Stimulated activated naive CD8-positive, alpha-beta T cell treated with anti-CD3 and anti-CD28 coated beads, Interleukin-15, Interleukin-2, amounts not matched to agents 100 U/mL and 50 U/mL, for 24 hours (primary cell): ENCODE measurements at places on chromosomes 13 and 19.
A peak's percentile ranks its signal among the peaks of the same experiment; 100 is the strongest.

DNA sequence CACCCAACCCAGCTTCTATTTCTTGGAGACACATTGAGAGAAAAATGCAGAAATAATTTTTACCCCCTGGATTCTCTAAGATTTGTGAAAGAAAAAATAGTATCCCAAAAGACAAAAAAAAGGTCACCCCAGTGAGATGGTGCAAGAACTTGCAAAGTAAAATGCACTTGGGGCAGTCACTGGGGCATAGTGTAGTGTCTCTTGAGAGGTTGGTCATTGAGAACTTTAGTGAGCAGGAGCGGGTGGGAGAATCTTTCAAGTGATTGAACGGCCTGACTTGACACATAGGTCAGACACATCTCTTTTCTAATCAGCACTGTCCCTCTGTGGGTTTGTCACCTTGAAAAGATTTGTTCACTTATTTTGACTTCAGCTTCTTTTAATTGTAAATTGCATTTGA lies 2.4 kb downstream of the ZNF85 start:
- DNase-seq, result no peak

DNA sequence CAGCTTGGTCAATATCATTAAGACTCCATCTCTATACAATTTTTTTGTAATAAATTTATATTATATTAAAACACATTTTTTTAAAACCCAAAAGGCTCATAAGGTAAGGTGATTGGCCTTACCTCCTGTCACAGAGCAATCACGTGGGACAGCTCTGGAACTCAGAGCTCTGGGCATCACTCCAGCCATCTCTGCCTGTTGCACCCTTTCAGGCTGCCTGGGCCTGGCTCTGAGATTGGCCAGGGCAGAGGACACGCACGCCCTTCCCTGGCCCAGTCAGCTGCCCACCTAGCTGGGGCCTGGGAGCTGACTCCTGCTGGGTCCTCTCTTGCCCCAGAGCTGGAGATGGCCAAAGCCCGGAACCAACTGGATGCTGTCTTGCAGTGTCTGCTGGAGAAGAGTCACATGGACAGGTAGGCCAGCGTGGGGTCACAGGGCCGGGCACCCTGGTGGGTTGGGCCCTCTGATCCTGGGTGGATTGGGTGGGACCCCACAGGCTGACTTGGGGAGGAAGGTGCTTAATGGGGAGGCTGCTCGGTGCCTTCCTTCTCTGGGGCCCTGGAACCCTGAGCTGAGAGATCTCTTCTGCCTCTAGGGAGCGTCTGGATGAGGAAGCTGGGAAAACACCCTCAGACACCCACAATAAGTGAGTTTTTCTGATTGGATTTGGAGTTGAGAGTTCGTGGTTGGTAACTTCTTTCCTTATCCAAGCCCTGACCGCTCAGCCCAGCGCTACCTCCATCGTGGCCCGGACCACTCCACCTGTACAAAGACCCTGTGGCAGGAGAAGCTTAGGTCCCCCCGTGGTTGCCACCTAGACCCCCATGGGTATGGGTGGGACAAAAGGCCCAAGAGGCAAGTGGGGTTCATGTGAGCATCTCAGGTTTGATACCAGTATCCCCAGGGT lies 3.7 kb downstream of the LIN37 start:
- no peak for DNase-seq

DNA sequence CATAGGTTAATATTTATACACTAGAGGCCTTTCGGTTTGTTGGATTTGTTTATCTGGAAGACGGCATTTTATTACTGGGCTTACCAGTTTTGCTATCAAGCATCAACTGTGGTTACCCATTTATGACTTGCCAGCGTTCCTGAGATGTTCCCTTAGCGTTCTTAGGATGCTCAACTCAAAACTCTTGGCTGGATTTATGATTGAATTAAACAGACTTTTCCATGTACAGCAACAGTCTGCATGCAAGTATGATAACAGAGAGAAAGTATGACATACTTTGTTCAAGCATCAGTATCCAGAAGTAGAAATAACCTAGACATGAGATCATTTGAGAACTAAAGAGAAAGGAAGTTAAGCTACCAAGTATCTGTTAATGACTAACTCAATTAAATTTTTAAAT lies 29.9 kb upstream of the RNF113B start:
- DNase-seq, result no peak

GRCh38 chr19:56637976-56638555 lies 4.9 kb upstream of the SMIM17 start:
- DNase-seq, result peak; percentile 59

- no peak for DNase-seq
Observed at GRCh38 chr13:37595162-37595561, 3.4 kb downstream of the POSTN start.

- no peak for DNase-seq
Observed at GRCh38 chr13:36887758-36888521, 32.1 kb downstream of the SMAD9 start.

- DNase-seq, result no peak
Observed at GRCh38 chr13:33207615-33207961, 78.0 kb downstream of the STARD13 start.

DNA sequence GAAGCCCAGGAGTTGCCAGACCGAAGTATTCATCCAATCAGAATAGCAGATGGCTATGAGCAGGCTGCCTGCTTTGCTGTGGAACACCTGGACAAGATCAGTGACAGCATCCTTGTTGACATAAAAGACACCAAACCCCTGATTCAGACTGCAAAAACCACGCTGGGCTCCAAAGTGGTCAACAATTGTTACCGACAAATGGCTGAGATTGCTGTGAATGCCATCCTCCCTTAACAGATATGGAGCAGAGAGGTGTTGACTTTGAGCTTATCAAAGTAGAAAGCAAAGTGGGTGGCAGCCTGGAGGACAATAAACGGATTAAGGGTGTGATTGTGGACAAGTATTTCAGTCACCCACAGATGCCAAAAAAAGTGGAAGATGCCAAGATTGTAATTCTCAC lies 250.3 kb upstream of the OBI1 start:
- no peak for DNase-seq

DNA sequence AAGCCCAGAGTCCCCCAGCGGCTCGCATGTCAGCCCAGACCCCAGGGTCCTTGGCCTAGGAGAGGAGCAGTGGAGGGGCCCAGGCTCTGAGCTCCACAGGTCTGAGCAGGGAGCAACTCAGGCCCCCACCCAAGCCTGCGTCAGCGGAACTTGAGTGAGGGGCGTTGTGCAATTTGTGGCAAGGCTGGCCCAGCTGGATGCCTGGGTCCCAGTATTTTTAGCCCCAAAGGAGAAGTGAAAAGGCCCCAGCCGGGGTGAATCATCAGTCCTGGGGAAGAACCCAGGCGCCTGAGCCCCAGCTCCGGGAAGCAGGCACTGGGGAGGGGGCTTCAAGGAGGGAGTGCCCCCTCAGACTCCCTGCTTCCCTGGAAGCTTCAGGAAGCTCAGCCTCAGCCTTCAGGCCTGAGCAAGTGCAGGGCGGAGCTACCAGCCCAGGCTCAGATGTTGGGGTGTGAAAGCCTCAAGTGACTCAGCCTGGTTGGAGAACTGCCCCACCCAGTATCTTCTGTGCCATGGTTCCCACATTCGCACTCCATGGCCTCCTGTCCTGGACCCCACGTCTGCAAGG lies 7.2 kb downstream of the MED29 start:
- peak; percentile 71 for DNase-seq

DNA sequence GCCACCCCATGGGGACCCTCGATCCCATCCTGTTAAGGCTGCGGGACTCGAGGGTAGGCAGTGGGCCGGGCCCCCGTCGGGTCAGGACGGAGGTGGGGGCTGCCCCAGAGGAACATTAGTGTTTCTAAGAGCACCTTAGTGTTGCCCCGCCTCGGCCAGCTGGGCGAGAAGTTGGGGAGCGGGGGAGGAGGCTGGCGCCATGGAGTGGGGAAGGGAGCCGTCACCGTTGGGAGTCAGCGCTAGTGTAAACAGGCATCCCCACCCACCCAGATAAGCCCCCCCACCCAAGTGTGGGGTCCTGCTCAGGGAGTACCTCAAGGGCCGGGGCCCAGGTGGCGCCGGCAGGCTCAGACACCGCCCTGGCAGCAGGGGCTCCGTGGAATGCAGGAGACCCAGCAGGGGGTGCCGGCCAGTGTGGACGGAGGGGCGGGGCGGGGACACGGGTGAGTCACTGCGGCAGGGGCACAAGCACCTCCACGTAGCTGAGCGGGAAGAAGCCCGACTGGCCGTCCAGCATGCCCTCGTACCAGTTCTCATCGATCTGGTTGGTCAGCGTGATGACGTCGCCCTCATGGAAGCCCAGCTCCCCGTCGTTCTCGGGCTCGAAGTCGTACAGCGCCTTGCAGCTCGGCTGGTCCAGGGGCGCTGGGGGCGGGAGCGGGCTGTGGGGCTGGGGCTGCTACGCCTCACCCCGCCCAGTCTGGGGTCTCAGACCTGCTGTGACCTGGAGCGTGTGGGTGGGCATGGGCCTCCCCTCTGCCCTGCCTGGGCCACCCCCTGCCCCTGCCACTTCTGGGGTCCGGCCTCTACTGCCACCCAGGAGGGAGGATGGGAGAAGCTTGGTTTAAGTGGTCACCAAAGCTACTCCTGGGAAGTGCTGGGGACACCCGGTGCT lies 18.0 kb downstream of the MPND start:
- no peak for DNase-seq

GRCh38 chr19:50486823-50487515 lies 10.3 kb upstream of the GARIN5A start:
- DNase-seq, result peak; percentile 77

GRCh38 chr13:44068169-44068568 lies 188.5 kb downstream of the LACC1 start:
- no peak for DNase-seq

DNA sequence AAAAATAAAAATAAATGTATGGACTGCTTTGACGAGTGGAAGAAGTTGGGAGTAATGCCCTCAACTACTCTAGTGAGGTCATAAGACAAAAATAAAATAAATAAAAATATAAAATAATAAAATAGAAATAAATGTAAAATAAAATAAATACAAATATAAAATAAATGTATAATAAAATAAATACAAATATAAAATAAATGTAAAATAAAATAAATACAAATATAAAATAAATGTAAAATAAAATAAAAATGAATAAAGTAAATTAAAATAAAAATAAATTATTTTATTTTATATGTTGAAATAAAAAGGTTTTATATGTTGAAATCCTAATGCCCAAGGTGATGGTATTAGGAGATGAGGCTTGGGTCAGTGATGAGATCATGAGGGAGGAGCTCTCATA lies 20.1 kb upstream of the IGSF23 start:
- no peak for DNase-seq

GRCh38 chr13:98279473-98280175 lies 102.6 kb upstream of the RNF113B start:
- DNase-seq, result no peak

DNA sequence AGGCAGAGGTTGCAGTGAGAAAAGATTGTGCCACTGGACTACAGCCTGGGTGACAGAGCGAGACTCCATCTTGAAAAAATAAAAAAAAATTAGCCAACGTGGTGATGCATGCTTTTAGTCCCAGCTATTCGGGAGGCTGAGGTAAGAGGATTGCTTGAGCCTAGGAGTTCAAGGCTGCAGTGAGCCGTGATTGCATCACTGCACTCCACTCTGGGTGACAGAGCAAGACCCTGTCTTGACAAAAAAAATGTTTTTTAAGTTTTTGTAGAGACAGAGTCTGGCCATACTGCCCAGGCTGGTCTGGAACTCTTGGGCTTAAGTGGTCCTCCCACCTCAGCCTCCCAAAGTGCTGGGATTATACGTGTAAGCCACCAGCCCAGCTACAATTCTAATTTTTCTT lies 22.4 kb upstream of the LSM14A start:
- no peak for DNase-seq

- DNase-seq, result no peak
Observed at GRCh38 chr13:25662516-25662915, 290.7 kb downstream of the ATP8A2 start.

DNA sequence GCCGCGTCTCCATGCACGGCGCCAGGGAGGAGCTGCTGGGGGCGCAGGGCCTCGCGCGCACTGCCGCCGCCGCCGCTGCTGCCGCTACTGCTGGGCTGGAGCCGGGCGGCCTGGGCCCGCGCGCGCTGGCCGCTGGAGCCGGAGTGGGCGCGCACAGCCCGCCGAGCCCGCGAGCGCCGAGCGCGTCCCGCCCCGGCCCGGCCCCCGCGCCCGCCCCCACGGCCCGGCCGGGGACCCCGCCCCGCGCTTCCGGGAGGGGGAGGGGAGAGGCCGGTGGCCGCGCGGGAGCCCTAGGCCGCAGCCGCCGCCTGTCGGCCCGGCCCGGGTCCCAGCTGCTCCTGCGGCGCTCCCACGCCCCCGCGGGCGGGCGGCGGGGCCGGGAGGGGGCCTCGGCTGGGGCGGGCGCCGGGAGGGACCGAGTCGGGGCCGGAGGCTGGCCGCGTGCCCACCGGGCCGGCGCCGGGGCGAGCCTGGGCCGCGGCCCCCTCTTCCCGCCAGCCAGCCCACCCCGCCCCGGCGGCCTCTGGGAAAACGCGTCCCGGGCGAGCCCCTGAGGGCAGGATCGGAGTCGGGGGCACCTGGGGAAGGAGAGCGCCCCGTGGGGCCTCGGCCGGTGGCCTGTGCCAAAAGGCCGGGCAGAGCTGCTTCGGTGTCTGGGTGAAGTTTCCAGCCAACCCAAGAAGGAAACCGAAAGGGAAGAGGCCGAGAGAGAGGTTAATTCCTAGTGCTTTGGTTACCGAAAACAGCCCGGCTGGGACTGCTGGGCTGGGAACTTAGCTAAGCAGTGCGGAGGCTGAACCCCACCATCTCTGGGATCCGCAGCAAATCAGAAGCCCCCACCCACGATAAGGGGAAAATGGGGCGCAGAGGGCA lies at the start of gene STK24:
Gene STK24, minus strand, starts transcription at position 145 of the 873 bp plus-strand sequence. CDS start 321 bp downstream, outside the sequence.
- peak; percentile 79 for DNase-seq

DNA sequence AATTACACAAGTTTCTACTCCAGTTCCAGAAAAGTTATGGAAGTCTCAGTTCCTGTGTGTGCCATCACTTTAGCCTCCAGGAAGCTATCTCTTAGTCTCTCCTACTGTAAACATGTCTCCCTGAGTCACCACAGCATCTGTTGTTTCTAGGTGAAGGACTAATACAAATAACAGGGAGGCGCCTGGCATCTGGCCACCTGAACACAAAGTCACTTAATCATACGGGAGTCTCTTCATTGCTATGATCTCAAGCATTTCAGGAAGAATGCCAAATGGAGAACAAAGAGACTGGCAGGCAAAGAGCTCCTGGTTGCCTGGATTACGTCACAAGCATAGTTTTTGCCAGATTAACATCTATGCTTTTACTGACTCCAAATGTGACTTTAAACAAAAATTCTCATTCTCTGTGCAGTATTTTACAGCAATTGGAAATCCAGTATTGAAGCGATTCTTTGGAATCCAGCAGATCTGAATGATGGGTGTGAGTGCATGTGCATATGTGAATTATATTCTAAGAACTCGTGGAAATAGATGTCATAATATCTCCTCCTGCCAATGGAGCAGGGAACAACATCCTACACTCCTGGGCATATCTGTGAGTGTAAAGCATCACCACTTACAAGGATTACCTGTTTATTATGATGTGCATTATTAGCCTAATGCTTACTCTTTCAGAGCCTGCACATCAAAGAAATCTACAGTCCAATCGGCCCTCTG lies 572.8 kb downstream of the PCDH9 start:
- DNase-seq, result no peak
